Brain (organoid and tissue), 16 donors: ENCODE measurements at places on chromosomes 4 and X. TPM values are rescaled to one million over a fixed set of nuclear protein-coding genes. Genes with fewer than 3 reads are reported as not detected.
A peak's percentile ranks its signal among the peaks of the same experiment; 100 is the strongest.

- DNase-seq = no peak
These were observed 263.2 kb upstream of the ITM2A start for GRCh38 chrX:79630033-79631009.

Gene BTC
- polyA plus RNA-seq = not detected

DNA sequence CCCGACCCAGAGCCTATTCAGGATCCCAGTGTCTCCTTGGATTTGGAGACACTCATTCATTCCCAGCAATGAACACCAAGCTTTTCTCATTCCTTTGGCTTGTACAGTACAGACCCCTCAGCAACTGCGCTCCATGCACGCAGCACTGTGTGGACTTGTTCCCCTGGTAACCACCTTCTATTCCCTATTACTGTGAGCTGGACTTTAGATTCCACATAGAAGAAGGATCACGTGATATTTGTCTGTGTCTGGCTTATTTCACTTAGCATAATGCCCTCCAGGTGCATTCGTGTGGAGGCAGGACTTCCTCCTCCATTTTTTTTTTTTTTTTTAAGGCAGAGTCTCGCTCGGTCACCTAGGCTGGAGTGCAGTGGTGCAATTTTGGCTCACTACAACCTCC, 106.4 kb downstream of the PHKA2 start:
- no peak for DNase-seq

Gene EGFL6
- polyA plus RNA-seq = 0.22 TPM

Gene RBMX2
- polyA plus RNA-seq = 25.9 TPM

- no peak for DNase-seq
These were observed 5.1 kb downstream of the EFNB1 start for GRCh38 chrX:68833855-68834331.

DNA sequence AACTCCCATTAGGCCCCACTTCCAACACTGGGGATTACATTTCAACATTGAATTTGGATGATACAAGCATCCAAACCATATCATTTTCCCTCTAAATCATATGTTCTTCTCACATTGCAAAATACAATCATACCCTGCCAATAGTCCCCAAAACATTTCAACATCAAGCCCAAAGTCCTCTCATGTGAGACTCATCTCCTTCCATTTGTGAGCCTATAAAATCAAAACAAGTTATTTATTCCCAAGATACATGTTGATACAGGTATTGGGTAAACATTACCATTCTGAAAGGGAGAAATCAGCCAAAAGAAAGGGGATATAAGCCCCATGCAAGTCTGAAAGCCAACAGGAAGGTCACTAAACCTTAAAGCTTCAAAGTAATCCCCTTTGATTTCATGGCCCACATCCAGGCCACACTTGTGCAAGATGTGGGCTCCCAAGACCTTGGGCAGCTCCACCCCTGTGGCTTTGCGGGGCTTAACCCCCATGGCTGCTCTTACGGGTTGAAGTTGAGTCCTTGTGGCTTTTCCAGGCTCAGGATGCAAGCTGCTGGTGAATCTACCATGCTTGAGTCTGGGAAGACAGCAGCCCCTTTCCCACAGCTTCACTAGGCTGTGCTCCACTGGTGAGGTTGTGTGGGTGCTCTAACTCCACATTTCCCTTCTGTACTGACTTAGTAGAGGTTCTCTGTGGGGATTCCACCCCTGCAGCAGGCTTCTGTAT, 40.6 kb upstream of the SERTM2 start:
- DNase-seq = no peak

- no peak for DNase-seq
These were observed 826.2 kb upstream of the TENM3 start for GRCh38 chr4:181416966-181417365.

Gene LEF1
- 6.8 TPM for polyA plus RNA-seq

Gene NDNF
- 0.42 TPM for polyA plus RNA-seq

DNA sequence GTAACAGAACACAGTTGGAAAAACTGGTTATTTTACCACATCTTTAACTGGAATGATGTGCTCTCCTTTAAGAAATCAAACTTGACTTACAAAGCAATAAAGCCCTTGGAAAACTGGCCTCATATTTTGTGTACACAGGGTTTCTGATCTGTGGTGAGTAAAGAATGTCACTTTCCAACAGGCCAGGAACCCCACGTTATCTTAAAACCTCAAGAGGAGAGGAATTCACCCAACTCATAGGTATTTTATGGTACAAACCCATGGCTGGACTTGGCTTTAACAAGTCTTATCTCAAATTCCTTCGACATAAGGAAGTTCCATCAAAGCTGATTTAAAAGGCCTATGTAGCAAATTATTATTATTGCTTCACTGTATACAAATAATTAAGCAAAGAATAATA, 1735.1 kb downstream of the PCDH7 start:
- DNase-seq = no peak

- no peak for DNase-seq
These were observed 342.3 kb upstream of the GALNT7 start for GRCh38 chr4:172826346-172826745.

- no peak for DNase-seq
These were observed 81.7 kb upstream of the STOX2 start for GRCh38 chr4:183823434-183823833.

Gene REPS2
- polyA plus RNA-seq = 7.7 TPM

GRCh38 chrX:150062292-150063137, 124.2 kb upstream of the EOLA2 start:
- DNase-seq = no peak

- DNase-seq = peak; percentile 92
These were observed 241.8 kb downstream of the GRIA3 start for GRCh38 chrX:123425904-123426303.

- no peak for DNase-seq
These were observed 42.4 kb upstream of the AGA start for GRCh38 chr4:177484613-177485021.

Gene EGF
- 0.07 TPM for polyA plus RNA-seq

- no peak for DNase-seq
These were observed 92.8 kb upstream of the ADAMTS3 start for GRCh38 chr4:72661830-72662229.

Gene FREM3
- 0.44 TPM for polyA plus RNA-seq

Gene JCHAIN
- not detected for polyA plus RNA-seq

DNA sequence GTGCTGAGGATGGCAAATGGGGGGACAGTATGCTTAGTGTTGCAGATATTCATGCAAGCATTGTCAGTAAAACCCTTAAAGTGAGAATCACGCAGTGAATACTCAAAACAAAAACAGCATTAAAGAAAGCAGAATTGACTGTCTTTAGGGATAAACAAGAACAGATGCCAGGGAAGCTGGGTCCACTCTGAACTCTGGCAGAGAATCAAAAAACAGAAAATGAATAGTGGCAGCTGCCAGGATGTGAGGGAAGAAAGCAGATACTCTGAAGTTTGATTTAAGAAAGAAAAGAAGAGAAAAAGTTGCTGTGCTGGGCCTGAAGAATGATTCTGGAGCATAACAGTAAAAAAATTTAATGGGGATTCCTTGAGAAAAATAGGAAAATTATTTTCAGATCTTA, 131.5 kb downstream of the GABRA2 start:
- peak; percentile 52 for DNase-seq

Gene SSX4B
- polyA plus RNA-seq = not detected

Gene GIMD1
- not detected for polyA plus RNA-seq

- peak; percentile 87 for DNase-seq
These were observed 206.2 kb downstream of the TENM3 start for GRCh38 chr4:182449186-182449929.

DNA sequence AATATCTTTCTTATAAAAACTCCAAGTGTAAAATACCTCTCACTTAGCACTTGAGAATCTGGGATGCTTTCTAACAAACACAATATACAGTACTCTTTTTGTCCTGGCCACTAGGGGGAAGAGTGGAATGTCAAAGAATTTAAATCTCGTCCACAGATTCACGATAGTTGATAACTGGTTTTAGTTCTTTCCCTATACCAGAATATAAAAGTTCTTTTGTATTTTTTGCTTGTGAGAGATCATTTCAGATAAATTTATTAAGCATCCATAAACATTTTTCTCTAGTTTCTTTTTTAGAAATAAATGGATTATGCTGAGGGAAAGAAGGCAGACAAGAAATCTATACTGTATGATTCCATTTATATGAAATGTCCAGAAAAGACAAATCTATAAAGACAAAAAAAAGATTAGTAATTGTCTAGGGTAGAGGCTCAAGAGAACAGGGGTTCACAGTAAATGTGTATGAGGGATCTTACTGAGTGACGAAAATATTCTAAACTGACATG, 50.4 kb downstream of the MGARP start:
- DNase-seq = peak; percentile 66

GRCh38 chrX:136867518-136867917, 13.0 kb downstream of the RBMX start:
- no peak for DNase-seq

- DNase-seq = no peak
These were observed 428.0 kb downstream of the EPHA5 start for GRCh38 chr4:65242156-65242846.

GRCh38 chr4:170395773-170396172, 306.0 kb upstream of the AADAT start:
- DNase-seq = no peak

Gene IL1RAPL1
- polyA plus RNA-seq = 0.68 TPM

GRCh38 chrX:154799556-154800348, 5.5 kb downstream of the MPP1 start:
- DNase-seq = no peak

- no peak for DNase-seq
These were observed 6.6 kb downstream of the SYN1 start for GRCh38 chrX:47613082-47613481.

GRCh38 chrX:70354716-70355115, 64.8 kb downstream of the KIF4A start:
- no peak for DNase-seq

DNA sequence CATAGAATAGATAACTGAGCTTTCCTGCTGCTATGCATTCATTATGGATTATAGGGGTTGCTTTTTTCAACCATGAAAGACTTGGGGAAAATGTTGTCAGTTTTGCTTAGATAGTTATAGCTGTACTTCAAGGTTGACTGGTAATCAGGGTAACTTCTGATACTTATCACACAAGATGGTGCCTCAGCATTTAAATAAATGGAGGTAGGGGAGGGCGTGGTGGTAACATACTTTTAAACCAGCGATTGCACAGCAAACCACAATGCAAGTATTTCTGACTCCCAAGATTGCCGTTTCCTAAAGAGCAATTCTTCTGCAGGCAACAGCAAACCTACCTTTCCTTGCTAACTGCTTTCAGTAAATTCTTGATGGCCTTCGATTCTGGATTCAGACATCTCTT, 1.3 kb downstream of the CXCL10 start:
- DNase-seq = no peak

- DNase-seq = no peak
These were observed 80.6 kb downstream of the HMGB2 start for GRCh38 chr4:173253561-173253960.
